Lower leg skin (tissue), 4 donors: ENCODE measurements at places on chromosomes 7 and 10.

- no peak for DNase-seq
These were observed 25.7 kb downstream of the FAM13C start for GRCh38 chr10:59336632-59337031.

GRCh38 chr7:123657304-123657685 is 1.6 kb downstream of the LMOD2 start:
- no peak for DNase-seq

DNA sequence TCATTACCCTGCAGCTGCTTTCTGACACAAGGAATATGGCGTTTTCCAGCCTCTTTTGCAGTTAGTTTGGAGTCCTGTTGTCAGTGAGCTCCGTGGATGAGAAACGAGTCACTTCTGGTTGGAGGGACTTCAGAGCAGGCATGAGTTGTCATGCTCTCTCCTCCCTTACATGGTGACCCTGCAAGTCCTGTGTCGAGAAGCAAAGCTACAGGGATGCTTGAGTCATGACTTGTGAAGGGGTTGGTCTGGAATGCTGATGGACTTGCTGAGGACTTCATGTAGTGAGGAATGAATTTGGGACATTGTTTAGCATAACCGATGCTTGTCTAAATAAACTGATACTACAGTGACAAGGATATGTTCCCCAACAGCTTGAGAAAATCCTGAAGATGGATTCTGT is 108.8 kb downstream of the ADCYAP1R1 start:
- no peak for DNase-seq

- no peak for DNase-seq
These were observed 239.5 kb downstream of the PLXNA4 start for GRCh38 chr7:132336797-132337196.

- DNase-seq = no peak
These were observed 639.7 kb upstream of the AUTS2 start for GRCh38 chr7:68958571-68958970.

DNA sequence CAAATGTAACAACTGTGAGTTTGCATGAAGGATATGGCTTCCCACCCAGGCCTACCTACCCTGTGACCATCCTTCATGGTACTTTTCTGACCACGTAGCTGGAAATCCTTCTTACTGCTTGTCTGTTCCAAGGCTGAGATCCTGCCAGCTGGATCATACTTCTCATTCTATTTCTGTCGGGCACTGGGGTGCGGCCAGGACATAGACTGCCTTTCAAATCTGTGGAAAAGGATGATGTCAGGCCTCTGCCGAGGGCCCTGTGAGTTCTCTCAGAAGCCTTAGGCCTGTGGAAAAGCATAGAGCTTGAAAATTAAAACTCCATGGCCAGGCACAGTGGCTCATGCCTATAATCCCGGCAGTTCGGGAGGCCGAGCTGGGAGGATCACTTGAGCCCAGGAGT is 10.0 kb downstream of the VWC2 start:
- no peak for DNase-seq

DNA sequence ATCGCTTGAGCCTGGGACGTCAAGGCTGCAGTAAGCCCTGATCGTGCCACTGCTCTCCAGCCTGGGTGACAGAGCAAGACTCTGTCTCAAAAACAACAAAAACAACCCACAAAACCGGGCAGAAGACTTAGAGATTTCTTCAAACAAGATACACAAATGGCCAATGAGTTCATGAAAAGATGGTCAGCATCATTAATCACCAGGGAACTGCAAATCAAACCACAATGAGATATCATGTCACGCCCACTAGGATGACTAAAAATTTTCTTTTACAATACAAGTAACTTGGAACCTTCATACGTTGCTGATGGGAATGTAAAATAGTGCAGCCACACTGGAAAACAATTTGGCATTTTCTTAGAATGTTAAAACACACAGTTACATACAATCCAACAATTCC is 77.3 kb upstream of the GRID1 start:
- no peak for DNase-seq

- DNase-seq = no peak
These were observed 209.4 kb upstream of the KLF14 start for GRCh38 chr7:130943336-130943901.

DNA sequence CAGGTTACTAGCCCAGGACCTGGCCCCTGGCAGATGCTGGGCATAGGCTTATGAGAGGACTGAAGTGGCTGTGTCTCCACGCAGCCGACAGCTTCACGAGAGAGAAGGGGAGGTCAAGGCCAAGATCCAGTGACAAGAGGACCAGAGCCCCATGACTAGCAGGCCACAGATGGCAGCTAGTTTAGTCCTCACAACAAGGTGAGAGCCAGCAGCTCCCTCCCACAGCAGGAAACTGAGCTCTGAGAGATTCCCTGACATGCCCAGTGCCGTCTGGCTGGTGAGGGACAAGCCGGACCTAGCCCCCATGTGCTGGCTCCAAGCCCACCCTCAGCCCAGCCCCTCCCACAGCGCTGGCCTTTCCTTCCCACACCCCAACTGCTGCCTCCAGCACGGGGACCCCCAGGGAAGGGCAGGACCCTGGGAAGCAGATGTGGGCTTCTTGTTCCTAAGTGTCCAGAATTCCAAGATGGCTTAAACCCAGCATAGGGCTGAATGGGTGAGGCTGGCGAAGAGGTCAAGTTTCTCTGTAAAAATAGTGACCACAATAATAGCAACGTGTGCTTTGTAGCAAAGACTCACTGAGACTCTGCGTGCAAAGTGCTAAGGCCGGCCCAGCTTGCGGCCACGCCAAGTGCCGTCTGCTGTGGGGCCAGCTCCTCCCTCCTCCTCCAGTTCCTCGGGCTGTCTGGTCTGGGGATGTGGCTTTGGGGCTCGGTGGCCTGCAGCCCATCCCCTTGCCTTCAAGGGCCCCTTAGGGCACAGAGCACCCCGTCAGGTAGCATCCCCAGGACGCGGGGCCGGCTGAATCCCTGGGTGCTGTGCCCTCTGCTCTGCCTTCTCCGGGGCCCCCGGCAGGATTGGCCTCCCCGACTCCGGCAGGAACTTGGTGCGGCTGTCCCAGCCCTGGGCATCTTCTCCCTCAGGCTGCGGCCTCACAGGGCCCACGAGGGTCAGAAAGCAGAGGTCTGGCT is 7.8 kb upstream of the FAM20C start:
- DNase-seq = no peak

- no peak for DNase-seq
These were observed 105.5 kb downstream of the BICC1 start for GRCh38 chr10:58618158-58618676.

GRCh38 chr10:111762114-111762513 is 421.5 kb downstream of the GPAM start:
- no peak for DNase-seq

GRCh38 chr7:1255080-1255816 is 22.6 kb downstream of the UNCX start:
- no peak for DNase-seq

DNA sequence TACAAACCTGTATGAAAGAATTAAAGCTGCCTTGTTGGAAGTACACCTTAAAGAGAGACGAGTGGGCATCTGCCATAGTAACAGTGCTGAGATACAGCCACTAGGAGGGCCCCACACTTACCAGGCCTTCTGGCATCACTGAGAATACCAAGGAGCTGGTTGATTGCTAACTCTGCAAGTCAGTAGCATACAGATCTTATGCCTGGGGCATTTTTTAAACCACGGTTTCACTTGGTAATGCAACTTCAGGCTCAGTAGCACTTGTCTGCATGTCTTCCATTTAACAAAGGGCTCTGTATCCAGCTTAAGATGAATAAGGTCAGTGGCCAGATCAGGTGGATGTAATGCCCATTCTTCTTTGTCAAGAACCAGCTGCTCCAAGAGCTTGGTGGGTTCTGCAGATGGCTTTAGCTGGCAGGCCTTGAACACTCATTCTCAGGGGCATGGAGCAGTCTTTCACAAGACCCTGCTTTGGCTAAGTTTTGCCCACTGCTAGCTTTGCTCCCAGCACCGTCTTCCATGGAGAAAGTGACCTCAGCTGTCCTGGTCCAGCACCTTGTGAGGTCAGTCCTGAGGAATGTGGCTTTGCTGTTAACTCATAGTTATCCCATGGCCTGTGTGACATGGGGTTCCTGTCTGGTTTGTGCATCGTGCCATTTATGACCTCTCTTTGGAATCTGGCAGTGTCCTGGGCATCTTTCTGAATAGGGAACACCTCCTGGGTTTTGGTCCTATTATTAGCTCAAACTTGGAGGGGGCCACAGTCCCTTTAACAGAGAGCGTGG is 68.1 kb downstream of the BMPER start:
- no peak for DNase-seq

- no peak for DNase-seq
These were observed 92.2 kb downstream of the AVL9 start for GRCh38 chr7:32587411-32587948.

DNA sequence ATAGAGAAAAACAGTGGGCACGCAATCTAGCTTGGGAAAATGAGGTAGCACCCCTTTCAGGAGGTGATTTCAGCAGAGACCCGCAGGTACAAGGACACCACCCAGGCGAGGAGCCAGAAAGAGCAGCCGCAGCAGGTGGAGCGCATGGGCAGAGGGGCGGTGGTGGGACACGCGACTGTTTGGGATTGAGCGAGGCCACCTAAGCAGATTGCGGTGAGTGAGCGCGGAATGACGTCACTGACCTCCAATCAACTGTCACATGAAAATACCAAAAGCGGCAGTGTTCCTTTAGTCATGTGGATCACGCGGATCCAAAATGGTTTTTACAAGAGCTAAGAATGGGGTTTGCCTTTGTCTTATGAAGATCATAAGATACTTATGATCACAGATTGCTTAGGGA is 40.2 kb upstream of the SLC26A3 start:
- DNase-seq = no peak

DNA sequence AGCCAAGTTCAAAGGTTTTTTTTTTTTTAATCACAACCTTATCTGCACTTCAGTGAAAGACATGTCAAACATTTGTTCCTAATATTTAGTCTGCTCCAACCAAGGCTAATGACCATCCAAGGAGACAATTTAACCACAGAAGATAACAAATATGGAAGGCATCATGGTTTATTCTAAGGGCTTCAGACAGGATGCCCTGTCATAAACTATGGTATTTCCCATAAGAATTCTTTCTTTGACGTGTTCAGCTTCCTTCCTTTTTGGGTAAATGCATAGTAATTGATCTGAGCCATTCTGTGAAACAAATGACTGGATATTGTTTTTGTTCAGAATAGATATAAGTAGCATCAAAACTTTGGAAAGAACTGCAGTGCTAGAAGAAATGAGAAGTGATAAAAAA is 326.5 kb upstream of the AOAH start:
- DNase-seq = no peak

DNA sequence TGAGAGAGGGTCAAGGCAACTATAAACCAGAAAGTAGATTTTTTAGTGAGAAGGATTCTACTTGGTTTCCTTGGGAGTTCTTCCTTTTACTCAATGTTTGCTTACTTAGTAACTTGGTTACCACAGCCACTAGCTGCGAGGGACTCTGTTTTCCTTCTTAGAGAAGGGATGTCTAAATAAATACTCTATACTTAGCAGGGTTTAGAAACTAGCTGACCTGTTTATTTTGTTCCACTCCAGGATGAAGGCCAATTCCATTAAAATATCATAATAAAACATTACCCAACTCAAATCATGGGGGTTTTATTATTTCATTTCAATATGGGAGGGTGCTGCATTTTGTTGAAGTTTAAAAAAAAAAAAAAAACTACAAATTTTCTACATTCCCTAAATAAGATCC is 87.3 kb downstream of the PPP1R3A start:
- DNase-seq = no peak

- no peak for DNase-seq
These were observed 70.7 kb upstream of the C1QL3 start for GRCh38 chr10:16592378-16592777.

GRCh38 chr7:116525298-116525912 is 569 bp downstream of the CAV1 start:
- peak; percentile 59 for DNase-seq

GRCh38 chr10:126749015-126749655 is 78.6 kb upstream of the C10orf90 start:
- DNase-seq = peak; percentile 89

GRCh38 chr7:31137234-31137633 is 85.1 kb downstream of the ADCYAP1R1 start:
- no peak for DNase-seq

- no peak for DNase-seq
These were observed 21.7 kb upstream of the GALNTL5 start for GRCh38 chr7:151934584-151934983.

GRCh38 chr10:122348935-122349361 is 25.6 kb upstream of the PLEKHA1 start:
- DNase-seq = no peak
